ENCODE measurements at places on chromosomes 7 and 10.

GRCh38 chr7:116710764-116711452, 38.9 kb downstream of the MET start:
- no peak for DNase-seq

DNA sequence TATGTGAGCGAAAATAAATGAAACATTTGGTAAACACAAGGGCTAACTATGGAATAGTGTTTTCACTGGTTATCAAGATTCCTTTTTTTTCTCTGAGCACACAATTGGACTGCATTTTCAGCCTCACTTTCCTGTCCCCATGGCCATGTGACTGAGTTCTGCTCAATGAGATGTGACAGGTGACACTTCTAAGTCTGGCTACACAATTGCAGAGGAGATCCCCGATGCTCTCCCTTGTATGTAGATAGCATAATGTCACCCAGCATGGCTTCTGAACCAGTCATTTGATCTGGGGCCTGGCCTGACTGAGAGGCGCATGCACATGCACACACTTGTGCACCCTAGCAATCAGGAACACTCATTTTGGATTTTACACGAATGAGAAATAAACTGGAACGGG, 581.8 kb downstream of the GRID1 start:
- DNase-seq: no peak

DNA sequence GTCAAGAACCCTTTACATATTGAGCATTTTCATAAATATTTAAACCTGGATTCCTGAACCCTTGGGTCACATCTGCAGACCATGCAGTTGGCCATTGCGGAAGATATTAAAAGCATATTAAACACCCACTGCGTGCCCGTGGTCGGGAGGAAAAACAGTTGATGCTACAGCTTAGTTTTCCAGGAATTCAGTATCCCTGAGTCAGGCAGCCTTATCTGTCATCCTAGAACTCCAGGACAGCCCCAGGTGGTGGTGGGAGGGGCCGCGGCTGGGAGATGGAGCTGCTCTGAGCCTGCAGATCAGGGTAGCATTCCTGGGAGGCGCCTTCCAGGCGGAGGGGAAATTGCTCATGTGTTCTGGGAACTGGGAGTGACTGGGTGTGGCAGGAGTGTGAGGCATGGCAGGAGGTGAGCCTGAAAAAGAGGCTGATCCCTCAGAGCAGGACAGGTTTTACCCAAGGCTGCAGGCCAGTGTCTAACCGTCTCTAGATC, 222.9 kb upstream of the SH2B2 start:
- no peak for DNase-seq

GRCh38 chr7:28192786-28193585, 12.4 kb upstream of the JAZF1 start:
- no peak for DNase-seq

- no peak for DNase-seq
These were observed 181.0 kb upstream of the RHOBTB1 start for GRCh38 chr10:61124756-61125530.

- DNase-seq: no peak
These were observed 473.7 kb downstream of the SUGCT start for GRCh38 chr7:40608321-40609075.

GRCh38 chr7:130959743-130960207, 225.8 kb upstream of the KLF14 start:
- no peak for DNase-seq

DNA sequence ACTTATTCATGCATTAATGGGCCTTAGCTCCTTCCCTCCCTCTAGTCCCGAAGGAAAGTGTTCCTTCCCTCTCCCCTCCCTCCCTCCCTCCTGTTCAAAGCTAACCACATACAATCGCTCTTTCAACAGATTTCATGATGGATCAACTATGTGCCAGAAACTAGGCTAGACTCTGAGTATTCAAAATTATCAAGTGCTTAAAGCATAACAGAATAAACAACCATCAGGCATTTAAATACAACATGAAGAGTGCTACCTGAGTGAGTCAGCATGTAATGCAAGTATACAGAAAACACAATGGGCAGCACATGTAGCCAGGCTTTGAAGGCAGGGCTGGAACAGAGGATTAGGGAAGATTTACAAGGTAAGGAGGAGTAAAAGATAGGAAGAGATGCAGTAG, 11.3 kb downstream of the CHCHD3 start:
- DNase-seq: no peak

DNA sequence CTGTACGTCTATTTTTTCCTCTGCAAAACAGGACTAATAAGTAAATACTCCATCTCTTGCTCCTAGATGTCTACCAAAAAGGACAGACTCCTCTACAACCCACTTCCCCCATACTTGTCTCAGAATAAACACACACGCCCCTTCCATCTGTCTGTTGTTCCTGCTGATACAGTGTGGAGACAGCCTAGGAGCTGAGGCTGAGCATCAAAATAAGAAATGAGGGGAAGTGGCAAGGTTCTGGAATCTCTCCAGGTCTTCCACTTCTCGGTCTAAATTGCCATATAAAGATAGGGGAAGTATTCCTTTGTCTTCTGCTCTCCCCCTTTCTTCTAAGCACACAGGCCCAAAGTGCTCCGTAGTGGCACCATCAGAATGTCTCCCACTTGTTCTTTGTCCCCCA, 30.8 kb upstream of the VSIR start:
- no peak for DNase-seq

GRCh38 chr7:46292741-46293140, 371.7 kb upstream of the IGFBP3 start:
- no peak for DNase-seq

DNA sequence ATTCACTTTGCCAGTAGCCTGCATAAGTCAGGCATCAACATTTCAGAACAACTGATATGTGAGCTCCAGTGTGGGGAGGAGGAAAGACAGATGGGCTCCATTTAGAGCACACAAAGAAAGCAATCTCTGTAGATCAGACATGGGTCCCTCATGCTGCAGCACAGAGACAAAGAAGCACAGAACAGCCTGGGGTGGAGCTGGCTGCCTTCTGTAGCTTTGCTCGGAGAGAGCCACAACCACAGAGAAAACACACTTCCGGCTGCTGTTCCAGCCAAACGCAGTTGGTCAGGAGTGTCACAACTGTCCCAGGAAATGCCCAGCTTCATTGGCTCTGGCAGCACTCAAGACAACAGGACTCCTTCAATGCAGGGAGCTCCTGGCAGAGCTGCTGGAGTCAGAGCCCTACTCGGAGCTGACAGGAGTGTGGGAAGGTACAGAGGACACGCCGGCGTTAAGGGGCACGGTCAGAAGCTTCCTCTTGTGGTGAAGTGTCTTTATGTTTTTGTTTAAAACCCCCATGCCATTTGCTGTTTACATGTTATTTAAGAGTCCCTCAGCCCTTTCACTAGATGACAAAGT, 494.4 kb downstream of the TCERG1L start:
- no peak for DNase-seq

DNA sequence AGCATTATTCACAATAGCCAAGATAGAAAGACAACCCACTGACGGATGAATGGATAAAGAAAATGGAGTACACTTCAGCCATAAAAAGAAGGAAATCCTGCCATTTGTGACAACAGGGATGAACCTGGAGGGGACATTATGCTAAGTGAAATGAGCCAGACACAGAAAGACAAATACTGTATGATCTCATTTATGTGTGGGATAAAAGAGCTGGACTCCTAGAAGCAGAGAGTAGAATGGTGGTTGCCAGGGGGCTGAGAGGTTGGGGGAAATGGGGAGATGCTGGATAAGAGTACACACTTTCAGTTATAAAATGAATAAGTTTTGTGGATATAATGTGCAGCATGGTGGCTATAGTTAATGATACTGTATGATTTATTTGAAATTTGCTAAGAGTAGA, 124.4 kb downstream of the SEC23IP start:
- no peak for DNase-seq

- no peak for DNase-seq
These were observed 12.6 kb upstream of the YWHAG start for GRCh38 chr7:76371396-76371795.

GRCh38 chr10:72001033-72001395, 36.8 kb downstream of the CHST3 start:
- DNase-seq: no peak

Data from stimulated activated CD8-positive, alpha-beta memory T cell treated with anti-CD3 and anti-CD28 coated beads, Interleukin-4, amount 100 ng/mL, for 4 hours (primary cell).